ENCODE measurements at places on chromosomes 4 and X.

- no peak for DNase-seq
Observed at GRCh38 chr4:8353912-8354453, 84.4 kb downstream of the HTRA3 start.

DNA sequence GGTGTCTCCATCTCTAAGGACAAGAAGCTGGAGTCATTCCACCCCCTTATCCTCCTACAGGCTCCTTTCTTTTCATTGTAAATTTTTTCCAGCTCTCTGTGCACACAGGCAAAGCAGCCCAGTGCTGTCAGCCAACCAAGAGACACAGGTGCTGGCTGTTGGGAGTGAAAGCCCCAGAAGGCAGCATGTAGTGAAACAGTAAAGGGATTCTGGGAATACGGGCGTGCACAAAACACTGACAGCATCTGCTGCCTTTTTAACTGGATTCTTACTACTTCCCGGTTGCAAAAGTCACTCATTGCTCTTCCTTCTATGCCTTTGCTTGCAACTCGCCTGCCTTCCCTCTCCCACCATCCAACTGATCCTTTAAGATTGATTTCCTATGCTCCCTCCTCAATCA, 208.6 kb upstream of the PRPS2 start:
- no peak for DNase-seq

GRCh38 chrX:31483336-31483735, 411.5 kb upstream of the FTHL17 start:
- DNase-seq = no peak

DNA sequence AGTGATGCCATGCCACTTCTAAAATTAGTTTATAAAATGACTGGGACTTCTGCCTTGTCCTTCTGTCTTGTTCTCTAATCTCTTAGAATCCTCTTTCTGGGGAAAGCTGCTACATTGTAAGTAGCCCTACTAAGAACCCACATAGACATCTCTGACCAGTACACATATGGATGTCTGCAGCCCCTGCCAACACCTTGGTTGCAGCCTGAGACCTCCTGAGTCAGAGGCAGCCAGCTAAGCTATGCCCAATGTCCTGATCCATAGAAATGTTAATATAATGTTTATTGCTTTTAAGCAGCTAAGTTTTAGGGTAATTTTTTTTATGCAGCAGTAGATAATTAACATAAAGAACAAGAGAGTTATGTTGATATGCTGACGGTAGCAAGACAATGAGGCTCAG, 1029.5 kb upstream of the INTU start:
- DNase-seq = no peak

- DNase-seq = no peak
Observed at GRCh38 chr4:116215622-116216021, 869.8 kb downstream of the TRAM1L1 start.

DNA sequence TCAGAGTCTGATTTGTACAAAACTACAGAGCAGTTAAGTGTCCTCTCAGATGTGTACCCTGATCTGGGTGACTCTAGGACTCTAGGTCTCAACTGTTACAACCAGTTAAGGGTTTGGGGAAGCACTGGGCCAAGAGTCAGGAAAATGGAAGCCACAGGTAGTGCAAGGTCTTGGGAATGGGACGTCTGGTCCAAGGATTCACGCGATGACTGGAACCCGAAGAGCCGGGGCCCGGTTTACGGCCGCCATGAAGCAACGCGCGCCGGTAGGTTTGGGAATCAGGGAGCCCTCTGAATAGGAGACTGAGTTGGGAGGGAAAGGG, 321 bp upstream of the HPRT1 start:
- no peak for DNase-seq

- DNase-seq = no peak
Observed at GRCh38 chr4:39303871-39304270, 62.3 kb downstream of the RFC1 start.

DNA sequence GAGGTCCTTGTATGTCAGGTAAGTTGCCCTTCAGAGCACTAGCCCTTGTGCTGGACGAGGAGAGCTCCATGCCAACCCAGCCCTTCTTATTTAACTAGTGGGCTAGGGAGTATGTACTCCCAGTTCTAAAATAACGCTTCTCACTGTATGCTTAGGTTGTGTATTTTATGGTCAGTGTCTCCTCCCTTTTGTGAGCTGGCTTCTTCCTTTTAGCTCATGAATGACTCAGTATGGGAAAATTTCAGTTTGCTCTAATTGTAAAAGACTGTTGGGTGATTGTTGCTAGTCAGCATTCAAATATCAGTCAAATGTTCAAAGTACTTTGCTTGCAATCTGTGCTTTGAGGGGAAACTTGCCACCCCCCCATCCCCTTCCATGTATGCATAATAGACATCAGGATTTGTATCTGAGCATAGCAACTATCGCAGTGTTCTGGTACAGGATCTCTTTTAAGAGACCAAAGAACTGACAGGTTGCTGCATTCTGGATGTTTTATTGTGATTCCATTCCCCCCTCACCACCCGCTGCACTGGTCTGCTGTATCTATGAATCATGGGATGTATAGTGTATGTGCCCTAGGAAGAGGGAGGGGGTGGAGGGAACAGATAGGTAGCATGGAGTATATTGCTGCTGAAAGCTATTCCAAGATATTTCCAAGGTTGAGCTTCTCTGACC, 34.7 kb downstream of the DLG3 start:
- DNase-seq = no peak

DNA sequence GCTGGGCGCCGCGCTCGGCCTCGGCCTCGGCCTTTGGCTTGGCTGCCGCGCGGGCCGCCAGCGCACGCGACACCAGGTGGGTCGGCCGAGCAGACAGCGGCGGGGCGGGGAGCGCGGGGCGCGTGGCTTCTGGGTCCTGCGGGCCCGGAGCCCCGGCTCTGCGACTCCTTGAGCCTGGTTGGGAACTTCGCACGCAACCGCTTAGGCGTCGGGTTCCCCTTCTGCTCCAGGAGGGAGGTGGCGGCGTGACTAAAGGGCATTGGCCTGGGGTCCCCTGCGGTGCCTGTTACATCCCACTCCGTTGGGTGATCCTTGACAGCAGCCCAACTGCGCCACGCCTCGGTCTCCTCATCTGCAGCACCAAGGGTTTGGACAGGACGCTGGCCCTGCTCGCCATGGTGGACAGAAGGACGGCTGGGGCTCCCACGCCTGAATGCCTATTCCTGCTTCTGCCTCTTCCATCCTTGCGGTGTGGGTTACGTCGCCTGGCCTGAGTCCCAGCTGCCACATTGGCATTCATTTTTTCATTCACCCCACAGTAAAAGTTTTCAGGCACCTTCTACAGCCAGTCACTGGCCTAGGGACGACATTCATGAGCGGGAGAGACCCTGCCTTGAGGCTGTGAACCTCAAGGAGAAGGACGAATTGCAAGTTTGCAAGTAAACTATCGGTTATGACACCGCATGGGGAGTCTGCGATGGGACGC, 631 bp downstream of the EVC start:
- DNase-seq = no peak

GRCh38 chrX:11406109-11406765, 113.0 kb downstream of the AMELX start:
- DNase-seq = no peak

- DNase-seq = peak; percentile 51
Observed at GRCh38 chrX:51420610-51421009, 75.8 kb downstream of the NUDT11 start.

GRCh38 chr4:85617202-85617601, 142.3 kb downstream of the ARHGAP24 start:
- DNase-seq = no peak

DNA sequence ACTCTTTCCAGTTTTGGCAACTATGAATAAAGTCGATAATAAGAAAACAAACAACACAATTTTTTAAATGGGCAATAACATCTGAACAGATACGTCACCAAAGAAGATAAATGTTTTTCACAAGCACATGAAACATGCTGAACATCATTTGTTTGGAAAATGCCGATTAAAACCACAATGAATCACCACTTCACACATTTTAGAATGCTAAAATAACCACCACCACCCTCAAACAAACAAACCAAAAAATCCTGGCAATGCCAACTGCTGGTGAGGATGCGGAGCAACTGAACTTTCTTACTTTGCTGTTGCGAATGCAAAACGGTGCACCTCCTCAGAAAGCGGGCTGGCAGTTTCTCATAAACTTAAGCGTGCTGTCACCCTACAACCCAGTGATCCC, 115.9 kb downstream of the NSUN7 start:
- DNase-seq = no peak

- DNase-seq = no peak
Observed at GRCh38 chr4:81516241-81516640, 44.5 kb upstream of the RASGEF1B start.

DNA sequence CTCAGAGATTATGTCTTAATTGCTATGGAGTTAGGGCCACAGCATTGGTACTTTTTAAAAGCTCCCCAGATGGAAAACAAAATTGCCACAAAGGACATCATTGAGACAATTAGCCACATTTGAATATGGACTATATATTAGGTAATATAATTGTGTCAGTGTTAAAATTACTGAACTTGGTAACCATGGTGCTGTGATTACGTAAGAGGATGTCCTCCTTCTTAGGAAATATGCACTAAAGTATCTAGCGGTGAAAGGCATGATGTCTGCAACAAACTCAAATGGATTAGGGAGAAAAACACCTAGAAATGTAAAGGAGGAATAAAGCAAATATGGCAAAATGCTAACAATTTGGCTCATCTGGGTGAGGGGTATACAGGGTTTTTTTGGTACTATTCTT, 89.9 kb upstream of the PAK3 start:
- DNase-seq = no peak

DNA sequence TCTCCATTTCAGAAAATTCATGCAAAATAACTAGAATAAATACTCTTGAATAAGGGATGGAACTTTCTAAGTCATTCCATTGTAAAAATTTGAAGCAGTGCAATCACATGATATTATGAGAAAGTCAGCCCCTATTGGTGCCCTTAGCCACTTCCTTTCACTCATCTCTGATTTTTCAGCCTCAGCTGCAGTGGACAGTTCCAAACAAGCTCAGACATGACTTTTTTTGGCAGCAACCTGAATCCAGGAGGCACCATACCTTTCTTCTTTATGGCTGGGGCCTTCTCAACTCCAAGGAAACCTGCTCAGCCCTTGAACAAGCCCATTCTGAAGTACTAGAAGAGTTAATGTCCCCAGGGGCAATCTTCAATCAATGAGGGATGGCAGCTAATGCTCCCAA, 40.5 kb downstream of the MAPK10 start:
- no peak for DNase-seq

GRCh38 chrX:123561439-123562215, 171.2 kb downstream of the THOC2 start:
- DNase-seq = no peak

DNA sequence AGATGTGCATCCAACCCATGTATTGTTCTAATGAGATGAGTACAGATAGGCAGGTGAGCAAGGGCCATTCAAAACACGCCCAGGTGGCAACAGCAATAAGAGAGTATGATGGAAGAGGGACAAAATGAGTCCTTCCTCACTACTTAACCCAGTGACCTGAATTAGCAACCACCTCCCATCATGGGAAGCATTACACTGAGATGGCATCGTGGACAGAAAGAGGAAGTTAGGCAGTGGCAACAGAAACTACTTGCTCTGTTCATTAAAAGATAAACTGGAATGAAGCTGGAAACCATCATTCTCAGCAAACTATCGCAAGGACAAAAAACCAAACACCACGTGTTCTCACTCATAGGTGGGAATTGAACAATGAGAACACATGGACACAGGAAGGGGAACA, 17.2 kb downstream of the RXFP1 start:
- DNase-seq = no peak

DNA sequence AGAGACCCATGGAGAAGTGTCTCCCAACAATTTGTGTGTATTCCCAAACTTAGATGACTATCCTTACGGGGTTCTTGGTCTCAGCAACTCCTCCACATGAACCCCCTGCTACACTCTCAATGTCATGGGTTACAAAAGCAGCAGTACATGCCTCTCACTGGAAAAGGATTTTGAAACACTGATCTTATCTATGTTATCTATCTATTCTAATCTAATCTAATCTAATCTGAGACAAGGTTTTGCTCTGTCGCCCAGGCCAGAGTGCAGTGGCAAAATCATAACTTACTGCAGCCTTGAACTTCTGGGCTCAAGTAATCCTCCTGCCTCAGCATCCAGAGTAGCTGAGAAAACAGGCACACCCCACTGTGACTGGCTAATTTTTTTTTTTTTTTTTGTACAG, 19.3 kb downstream of the TSPAN5 start:
- DNase-seq = no peak

DNA sequence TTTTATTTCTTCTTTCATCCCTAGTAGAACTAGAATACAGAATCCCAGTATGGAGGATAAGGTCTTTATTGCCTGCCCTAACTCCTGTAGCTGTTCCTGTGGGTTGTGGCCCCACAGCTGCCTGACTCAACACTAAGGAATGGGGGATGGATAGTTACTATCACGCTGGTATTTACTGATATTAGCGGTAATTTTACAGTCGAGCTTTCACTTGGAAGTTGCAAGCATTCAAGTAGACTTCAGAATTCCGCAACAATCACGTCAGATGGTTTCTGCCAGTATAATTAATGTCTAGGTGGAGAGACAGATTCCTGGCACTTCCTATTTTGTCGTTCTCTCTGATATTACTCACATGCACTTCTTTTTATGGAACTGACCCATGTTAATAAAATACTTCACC, 489.8 kb downstream of the PABPC4L start:
- DNase-seq = no peak

DNA sequence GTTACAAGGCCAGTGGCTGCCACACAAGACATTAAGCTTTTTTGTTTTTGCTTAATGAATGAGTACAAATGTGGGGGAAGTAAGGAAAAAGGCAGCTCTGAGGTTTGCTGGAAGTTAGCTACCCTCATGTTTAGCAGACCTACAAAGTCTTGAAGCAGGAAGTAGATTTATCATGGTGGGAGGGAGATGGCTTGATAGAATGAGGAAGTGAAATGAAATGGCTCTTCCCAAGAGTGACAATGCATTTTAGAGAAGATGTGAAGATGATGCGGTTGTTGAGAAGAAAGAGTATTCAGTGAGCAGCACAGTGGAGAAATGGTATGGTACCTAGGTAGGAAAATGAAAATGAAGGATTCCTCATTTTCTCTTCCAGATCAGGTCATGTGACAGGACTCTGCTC, 108.0 kb downstream of the SLIT2 start:
- DNase-seq = no peak

GRCh38 chr4:69531251-69531650, 35.5 kb upstream of the UGT2B4 start:
- no peak for DNase-seq

GRCh38 chr4:98098764-98099163, 44.5 kb downstream of the STPG2 start:
- DNase-seq = no peak

DNA sequence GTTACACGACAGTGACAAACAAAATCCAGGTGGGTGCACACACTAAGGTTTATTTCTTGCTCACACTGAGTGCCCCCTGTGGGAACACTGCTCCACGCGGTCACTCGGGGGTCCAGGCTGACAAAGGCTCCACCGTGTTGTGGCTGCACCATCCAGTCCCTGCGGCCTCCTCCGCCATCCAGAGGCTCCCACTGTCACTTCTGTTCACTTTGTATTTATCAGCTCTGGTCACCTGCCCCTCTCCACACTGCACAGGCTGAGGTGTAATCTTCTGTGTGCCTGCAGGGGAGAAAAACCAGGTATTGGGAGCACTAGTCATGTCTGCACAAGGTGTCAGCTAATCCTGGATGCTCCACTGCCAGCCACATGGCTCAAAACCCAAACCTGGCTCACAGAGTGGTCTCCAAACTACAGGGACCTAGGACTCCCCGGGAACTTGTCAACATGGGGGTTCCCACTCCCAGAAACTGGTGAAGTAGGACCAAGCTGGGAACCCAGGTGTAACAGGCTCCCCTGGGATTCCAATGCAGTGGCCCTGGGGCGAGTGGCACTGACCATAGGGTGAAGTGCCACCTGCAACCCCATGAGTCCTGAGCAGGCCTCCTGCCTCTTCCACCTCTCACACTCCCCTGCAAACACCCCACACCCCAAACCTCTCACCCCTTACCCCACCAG, 25.5 kb downstream of the HMX1 start:
- no peak for DNase-seq
